ENCODE measurements at places on chromosomes 4 and X.

- no peak for DNase-seq
These were observed 103.4 kb upstream of the PAK3 start for GRCh38 chrX:110992611-110993010.

GRCh38 chrX:135194684-135195083 lies 23.5 kb upstream of the CT55 start:
- DNase-seq: no peak

DNA sequence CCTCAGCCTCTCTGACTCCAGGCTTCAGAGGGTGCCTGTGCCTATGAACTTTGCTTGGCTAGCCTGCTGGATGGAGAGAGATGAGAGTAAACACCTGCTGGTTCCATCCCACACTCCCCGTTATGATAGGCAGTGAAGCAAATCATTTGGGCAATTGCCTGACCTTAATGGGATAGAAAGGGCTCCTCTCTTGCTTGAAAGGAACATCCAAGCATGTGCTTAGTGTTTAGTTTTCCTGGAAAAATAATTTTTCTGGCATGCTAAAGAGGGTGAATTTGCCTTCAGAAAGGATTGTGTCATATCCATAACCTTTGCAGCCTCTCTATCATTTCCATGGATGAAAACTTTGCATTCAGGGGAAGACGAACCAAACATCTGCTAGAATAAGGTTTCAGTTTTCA lies 10.8 kb downstream of the PLAC1 start:
- no peak for DNase-seq

DNA sequence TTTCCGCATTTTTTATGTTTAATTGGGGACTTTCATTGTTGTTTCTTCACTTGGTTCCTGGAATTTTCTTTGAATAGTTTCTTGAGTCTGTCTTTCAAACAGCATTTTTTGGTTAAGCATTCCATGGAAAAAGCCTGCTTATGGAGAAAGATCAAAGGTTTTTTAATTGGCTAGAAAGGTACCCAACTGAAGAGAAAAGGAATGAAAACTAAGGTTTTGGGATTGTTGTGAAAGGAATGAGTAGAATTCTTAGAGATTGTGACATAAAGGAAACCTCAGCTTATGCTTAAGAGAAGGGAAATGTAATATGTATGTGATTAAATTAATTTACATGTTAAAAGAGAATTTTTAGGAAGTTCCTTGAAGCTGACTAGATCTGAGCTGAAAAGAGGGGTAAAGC lies 82.8 kb downstream of the CCKAR start:
- no peak for DNase-seq

DNA sequence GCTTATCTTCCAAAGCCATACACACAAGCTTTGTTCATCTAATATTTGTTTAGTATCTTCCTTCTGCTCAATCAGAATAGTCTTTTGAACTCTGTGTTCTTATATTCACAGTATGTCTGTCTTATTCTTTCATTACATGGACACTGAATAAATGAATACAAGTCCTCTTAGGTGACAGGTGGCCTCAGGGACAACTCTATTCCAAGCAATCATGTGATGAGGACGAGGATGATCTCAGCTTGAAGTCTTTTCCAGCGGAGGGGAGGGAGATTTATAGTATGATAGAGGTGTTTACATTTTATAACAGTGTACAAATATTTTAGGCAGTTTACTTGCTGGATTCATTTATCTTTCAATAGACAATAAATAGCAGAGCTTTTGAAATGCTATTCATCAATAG lies 300.4 kb downstream of the NLGN4X start:
- no peak for DNase-seq

DNA sequence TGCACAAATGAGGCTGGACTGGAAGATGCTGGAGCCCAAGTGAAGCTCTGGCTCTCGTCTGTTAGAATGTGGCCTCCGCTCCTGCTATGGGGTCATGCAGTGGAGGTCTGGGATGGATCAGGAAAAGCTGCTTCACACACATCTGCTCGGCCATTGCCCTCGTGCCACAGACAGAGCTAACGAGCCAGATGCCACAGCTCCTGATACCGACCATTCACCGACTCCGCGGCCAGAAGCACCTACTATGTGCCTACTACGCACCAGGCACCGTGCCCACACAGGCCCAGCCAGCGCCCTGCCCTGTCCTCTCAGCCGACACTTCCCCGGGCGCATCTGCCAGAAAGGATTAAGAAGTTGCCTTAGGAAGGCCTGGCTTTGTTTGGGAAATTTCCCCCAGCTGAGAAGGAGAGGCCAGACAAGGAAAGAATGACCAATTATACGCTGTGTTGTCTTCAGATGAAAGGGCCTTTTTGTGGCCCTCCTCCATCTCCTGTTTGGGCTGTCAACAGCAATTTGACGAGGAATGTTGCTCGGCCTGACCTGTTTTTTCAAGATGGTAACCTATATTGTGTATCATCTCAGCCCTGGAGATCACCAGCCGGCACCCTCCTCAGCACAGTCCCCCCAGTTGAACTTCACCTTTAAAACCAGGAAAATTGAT lies 34.3 kb downstream of the HMX1 start:
- peak; percentile 41 for DNase-seq

- DNase-seq: no peak
These were observed 31.9 kb downstream of the CBR4 start for GRCh38 chr4:168978001-168978700.

GRCh38 chr4:144861471-144861870 lies 215.5 kb downstream of the HHIP start:
- no peak for DNase-seq

GRCh38 chrX:19958552-19959486 lies 32.0 kb downstream of the BCLAF3 start:
- no peak for DNase-seq

DNA sequence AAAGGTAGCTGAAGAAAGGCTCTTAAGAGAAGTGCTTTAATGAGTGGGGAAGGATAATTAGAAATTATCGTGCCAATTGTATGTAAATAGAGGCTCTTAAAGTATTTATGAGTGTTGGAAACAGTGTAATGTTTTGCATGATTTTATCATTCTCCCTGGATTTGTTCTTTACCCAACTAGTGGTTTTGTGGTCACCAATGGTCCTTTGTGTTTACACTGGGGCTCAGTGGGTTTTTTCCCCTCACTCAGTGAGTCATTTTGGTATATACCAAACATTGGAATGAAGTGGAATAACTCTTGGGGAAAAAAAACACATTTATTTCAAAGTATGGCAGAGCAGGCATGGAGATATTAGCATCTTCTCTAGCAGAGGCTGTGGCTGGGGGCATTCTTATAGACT lies 20.8 kb upstream of the LGI2 start:
- no peak for DNase-seq

DNA sequence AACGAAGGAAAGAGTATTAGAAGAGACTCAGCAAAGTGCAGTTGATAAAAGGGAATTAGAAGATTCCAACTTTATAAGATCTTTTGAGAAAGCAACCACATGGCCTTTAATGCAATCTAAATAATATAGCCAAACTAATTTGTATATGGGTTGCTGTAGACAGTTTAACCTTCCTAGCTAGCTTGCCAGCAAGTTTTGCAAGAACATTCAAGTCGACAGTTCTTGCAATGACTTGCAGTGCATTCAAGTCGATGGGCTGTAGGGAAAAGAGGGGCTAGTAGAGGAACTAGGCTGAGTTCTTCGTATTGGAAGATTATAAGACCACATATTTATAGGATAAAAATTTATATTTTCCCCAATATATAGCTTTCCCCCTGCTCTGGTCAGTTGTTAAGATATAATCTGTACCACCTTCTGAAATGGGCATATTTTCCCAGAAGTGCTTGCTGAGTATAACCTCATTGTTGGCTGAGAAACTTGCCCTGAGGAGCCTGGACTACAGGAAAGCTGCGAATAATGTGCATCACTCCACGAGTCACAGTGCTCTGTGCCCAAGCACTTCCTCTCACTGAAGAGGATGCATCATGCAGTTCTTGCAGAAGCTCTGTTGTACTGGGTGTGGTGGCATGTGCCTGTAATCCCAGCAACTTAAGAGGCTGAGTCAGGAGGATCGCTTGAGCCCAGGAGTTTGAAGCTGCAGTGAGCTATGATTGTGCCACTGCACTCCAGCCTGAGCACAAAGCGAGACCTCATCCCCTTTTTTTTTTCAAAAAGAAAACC lies 56.7 kb downstream of the DOCK11 start:
- DNase-seq: no peak

DNA sequence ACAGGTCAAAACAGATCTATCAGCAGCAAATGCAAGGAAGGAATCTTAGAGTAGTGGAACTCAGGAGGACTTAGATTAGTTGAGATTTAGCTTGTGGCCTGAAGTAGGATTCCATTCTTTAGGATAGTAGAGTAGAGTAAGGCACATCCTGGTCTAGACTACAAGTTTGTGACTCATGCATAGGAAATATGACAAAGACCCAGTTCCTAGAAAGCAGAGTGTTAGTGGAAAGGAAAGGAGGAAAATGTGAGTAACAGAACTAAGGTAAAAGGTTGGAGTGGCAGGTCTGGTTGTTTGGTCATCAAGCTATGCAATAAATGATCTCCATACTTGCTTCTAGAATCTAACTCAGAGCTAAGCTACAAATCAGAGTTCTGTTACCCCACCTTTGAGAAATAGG lies 595.0 kb downstream of the ACTRT1 start:
- no peak for DNase-seq

DNA sequence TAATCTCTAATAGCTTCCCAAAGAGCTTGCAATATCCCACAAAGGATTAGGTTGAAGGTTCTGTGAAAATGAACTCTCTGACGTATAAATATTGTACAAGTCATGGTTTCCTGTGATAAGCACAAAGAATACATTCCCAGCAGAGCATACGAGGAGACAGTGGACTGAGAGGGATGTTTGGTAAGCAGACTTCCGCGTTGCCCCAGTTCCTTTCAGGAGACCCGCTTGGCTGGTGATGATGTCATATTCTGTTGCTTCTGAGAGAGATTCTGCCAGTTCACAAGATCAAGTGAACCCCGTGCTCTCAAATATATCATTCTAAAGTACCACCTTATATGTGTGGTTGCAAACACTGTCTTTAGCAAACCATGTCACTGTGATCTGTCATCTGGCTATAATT lies 323.9 kb upstream of the CASK start:
- no peak for DNase-seq

GRCh38 chrX:55008571-55009358 lies 8.6 kb downstream of the APEX2 start:
- DNase-seq: no peak

DNA sequence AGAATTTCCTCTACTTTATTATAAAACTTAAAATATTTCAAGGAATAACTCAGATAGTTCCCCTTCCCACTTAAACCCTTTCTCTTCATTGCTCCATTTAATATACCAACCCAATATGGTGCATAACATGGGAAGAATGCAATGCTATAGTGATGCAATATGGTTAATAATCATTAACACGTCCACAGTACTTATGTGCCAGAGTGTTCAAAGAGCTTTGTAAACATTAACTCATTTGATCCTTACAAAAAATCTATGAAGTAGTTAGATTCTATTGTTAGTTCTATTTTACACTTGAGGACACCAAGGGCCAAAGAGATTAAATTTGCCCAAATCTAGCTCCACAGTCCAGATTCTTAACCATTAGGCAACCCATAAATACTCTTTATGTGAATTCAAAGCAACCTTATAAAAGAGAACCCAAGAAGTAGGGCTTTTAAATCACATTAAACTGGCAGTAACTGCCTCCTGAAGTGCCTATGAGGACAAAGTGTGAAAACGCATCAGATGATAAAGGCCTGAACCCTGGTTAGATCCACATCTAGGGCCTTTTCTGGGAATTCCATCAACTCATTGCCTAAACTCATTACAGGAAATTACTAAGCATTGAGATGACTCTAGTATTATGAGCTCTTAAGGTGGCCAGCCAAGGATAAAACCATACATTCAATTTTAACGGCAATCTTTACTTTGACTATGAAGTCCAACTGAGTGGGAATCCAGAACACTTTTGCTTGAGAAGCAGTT lies 94.3 kb downstream of the AREG start:
- no peak for DNase-seq

- DNase-seq: no peak
These were observed 98.5 kb downstream of the RPA4 start for GRCh38 chrX:96982161-96982560.

- DNase-seq: no peak
These were observed 141.8 kb upstream of the EDNRA start for GRCh38 chr4:147339100-147339499.

GRCh38 chr4:67087897-67088296 lies 457.4 kb downstream of the CENPC start:
- no peak for DNase-seq

DNA sequence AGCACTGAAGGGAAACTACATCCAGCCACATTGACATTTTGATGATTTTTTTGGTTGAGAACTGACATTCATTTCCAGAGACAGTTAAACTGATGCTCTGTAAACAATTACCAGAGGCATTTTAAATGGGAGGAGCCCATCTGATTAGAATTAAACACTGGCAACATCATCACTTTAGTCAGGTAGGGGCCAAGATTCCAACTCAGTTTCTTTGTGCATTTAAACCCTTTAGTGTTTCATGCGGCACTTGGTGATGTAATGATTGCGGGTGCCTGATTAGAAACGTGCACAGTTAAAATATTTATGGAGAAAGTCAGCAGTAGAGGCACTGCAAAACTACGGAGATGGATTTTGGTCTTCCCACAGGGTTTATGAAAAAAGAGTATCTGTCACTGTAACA lies 16.1 kb downstream of the TNIP3 start:
- DNase-seq: no peak

DNA sequence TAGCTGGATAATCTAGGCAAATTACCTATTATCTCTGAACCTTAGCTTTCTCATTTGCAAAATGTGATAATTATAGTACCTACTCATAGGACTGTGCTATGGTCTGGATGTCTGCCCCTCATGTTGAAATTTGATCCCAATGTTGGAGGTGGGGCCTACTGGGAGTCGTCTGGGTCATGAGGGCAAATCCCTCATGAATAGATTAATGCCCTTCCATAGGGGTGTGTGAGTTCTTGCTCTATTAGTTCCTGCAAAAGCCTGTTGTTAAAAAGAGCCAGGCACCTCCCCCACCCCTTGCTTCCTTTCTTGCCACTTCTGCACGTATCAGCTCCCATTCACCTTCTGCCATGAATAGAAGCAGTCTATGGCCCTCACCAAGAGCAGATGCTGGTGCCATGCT lies 73.9 kb downstream of the SERTM2 start:
- no peak for DNase-seq

GRCh38 chr4:1376841-1377605 lies 29.2 kb downstream of the NKX1-1 start:
- DNase-seq: no peak

DNA sequence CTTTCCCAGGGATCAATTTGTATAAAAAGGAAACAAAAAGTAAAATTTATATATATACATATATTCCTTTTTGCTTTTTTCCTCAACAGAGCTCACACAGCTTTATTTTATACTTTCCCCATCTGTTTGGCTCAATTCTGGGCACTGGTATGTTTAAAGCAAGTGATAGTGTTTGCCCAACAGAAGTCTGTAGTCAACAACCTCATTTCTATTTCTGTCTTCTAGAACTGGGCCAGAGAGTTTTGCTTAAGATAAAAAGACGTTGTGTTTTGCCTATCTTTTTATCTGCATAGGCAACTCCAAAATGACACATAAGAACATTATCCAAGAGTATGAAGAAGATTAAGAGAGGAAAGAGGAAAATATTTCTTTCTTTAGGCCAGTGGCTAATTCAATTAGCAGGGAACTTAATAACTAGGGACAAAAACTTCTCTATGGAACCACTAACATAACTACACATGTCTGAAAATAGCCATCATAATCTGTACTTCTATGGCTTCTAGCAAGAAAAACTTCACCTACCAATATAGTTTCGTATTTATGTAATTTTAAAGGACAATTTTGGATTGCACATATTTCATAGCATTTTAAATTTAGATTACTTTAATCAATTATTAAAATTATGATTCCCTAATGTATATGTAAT lies 1300.5 kb downstream of the ARAP2 start:
- no peak for DNase-seq

- no peak for DNase-seq
These were observed 803.2 kb downstream of the RAPGEF2 start for GRCh38 chr4:159906051-159906450.
